ENCODE measurements at places on chromosomes 11 and 22. TPM values are rescaled to one million over a fixed set of nuclear protein-coding genes. Genes with fewer than 3 reads are reported as not detected.

UBQLNL gene
- total RNA-seq = not detected

DNA sequence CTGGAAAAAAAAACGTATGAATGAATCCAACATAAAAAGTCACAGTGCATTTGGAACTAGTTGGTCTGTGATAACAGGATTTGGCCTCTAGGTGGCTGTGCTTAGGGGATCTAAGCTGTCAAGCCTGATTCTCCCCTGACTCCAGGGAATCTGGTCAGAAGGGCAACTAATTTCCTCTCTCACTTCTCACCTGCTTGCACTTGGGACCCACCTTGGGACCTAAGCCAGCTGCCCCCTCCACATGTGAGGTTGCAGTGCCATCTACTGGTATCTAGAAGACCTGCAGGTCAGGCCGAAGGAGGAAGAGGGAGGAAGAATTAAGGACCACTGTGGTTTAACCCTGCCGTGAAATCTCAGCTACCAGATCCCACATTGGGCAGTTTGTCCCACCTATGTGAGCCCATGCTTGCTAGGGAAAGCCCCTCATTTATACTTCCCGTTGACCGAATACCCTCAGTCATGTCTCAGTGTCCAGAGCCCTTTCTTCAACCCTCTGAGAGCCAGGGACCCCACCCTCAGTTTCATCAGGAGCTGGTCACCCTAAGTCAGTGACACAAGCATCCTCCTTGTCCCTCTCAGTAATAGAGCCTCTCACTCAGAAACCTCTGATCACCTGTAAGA, 33.2 kb upstream of the CAVIN3 start:
- peak; percentile 62 for DNase-seq

DNA sequence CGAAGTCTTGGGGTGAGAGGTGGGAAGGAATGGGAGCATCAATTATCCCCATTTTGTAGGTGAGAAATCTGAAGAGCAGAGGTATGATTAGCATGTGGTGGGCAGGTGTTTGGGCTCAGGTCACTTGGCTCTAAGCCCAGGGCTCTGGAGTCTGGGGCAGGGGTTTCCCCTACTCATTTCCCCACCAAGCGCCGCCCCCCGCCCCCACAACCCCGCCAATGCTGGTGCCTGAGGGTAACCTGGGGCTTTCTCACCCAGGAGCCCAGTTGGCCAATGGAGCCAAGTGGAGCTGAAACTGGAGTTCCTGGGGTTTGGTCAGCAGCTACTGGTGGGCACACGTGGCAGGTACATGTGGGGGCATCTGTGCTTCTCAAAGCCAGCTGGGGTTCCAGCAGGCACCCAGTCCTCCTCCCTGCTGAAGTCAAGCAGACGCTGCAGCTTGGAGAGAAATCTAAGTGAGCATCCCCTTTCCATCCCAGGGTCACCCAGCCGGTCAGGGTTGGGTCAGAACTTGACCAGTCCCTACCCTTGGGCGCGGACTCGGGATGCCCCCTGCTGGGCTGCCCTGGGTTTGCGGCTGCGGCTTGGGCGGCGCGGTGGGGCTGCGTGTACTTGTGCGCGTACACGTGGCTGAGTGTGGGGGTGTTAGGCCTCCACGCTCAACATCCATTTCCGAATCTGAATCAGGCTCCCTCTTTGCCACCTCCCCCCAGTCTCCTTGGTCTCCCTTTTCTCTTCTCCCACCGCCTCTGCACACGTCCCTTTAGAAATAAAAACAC, 1.7 kb upstream of the CHRM1 start:
- DNase-seq = no peak

- no peak for DNase-seq
Measured at GRCh38 chr11:7270233-7270865, 18.6 kb downstream of the SYT9 start.

DNA sequence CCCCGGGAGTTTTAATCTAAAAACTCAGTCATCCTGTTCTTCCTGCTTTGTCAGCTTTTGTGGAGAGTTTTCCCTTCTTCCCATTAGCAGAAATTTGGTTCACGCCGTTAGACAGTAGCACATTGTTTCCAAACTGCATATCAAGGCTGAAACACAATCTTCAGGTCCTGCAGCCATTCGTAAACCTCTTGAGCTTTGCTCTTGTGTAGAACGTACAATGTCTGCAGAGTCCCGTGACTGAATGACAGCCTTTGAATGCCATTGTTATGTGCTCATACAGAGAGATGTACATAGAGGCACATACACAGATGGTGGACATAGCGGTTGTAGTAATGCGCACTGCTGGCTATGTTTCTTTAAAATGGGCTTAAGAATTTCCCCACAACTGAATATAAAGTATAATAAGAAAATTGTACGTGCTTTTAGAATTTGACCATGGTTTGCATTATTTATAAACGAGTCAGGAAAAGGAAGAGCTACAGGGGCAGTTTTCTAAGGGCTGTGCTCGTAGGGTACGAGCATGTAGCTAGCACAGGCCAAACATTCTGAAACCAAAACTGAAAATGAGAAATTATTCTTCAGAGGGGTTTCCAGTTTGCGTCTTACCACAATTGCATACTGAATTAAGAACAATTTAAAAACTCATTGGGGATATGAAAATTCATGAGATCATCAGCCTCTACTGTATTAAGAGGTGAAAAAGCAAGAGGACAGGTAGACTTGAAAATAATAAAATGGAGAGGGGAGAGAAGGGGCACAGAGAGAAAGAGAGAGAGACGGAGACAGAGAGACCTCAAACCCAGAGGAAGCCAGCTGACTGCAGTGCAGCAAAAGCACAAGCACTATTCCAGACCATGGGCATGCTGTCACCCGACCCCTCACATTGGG, 310.1 kb downstream of the CADM1 start:
- DNase-seq = no peak

- no peak for DNase-seq
Measured at GRCh38 chr11:330307-330693, 9.6 kb upstream of the IFITM3 start.

DNA sequence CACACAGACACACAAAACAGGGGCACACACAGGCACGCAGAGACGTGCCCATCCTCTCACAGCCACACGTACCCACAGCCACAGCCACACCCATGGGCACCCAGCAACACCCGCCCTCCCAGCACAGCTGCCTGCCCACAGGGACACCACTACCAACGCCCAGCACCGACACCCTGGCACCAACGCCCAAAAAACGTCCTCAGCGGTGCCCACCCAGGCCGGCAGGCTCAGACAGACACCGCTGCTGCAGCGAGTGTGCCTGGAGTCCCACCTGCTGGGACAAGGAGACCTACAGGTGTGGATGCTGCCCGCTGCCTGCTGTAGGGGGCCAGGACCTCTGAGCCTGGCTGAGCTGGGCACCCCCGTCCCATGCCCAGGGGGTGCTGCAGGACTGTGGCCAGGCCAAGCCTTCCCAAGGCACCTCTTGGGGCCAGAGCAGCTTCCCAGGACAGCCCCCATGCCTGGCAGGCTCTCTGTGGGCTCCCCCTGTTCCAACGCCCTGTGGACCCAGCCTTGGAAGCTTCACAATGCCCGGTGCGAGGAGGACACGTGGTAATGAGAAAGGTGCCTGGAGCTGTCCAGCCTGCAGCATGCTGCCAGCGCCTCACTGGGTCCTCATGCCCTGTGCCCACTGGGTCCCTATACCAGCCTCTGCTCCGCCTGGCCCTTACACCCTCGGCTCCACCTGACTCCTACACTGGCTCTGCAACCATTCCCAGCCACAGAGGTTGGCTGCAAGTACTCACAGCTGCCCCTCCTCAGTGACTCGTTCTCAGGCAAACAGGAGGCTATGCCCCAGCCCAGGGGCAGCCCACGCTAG, 45.8 kb upstream of the TH start:
- DNase-seq = no peak

GRCh38 chr11:88292171-88292843, 45.2 kb downstream of the CTSC start:
- peak; percentile 9 for DNase-seq
